CD4-positive, alpha-beta T cell treated with Interleukin-15 for 1 hour (primary cell): ENCODE measurements at places on chromosomes 5 and 9.

GRCh38 chr9:136571531-136571930 lies 25.7 kb upstream of the NOTCH1 start:
- no peak for DNase-seq

GRCh38 chr9:35172878-35173277 lies 11.1 kb downstream of the UNC13B start:
- no peak for DNase-seq

- DNase-seq = no peak
Observed at GRCh38 chr9:30507166-30507565, 1877.3 kb upstream of the ACO1 start.

DNA sequence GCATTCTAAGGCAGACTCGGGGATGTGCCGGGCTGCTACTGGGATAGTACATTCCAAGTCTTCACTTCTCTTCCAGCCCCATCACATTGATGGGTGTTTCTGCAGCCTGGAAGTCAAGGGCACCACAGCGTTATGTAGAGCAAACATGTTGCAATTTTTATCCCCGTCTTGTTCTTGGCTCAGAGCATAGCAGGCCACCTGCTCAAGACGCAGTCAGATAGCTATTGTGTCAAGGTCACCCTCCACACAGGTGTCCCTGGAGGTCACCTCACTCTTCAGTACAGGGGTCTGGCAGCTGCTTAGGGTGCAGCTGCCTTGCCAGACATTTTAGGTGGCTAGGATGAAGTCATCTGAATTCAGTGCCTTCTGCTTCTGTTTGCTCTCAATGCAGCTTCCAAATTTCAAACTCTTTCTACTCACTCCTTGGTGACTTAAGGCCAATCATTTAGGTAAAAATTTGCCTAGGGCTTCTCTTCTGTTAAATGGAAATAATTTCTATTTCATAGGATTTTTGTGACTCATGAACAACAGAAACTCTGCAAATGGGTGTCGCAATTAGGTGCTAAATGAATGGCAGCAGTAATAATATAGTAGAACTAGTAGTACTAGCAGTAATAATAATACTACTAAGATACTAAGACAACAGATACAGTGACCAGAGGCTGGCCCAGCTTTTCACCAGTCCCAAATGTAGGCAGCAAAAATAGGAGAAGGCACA lies 24.3 kb downstream of the KCNV2 start:
- no peak for DNase-seq

DNA sequence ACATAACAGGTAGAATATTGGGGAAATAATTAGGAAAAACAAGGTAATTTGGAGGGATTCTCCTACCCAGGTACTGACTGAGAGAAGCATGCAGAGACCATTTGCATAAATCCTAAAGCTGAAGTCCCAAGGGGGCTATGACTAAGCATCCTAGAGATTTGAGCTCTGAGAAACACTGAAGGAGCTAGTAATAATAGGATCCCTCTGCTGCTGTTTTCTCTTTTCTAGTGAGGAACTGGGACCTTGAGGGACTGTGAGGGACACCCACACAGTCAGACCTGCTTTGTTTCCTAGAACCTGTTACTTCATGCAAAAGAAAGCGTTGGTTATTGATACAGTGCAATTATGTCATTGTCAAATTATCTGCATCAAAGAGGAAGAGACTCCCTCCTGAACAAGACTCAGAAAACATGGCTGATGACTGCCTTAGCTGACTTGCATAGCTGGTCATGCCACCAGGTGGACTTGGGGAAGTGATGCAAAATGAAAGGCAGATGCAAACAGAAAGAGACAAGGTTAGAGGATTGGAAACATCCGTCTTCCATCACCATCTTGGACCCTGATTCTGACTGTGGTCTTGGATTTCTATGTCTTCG lies 335.4 kb downstream of the NTRK2 start:
- DNase-seq = no peak

- no peak for DNase-seq
Observed at GRCh38 chr9:74493512-74493911, 3.6 kb upstream of the RORB start.

DNA sequence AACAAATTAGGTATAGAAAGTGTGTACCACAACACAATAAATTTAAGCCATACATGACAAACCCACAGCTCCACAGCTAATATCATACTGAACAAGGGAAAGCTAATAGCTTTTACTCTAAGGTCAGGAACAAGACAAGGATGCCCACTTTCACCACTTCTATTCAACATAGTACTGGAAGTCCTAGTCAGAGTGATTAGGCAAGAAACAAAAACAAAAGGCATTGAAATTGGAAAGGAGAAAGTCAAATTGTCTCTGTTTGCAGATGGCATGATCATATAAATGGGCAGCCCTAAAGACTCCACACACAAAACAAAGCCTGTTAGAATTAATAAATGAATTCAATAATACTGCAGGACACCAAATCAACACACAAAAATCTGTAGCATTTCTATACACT lies 548.8 kb downstream of the CTNND2 start:
- DNase-seq = no peak

- DNase-seq = no peak
Observed at GRCh38 chr5:38447786-38448185, 108.7 kb downstream of the LIFR start.

DNA sequence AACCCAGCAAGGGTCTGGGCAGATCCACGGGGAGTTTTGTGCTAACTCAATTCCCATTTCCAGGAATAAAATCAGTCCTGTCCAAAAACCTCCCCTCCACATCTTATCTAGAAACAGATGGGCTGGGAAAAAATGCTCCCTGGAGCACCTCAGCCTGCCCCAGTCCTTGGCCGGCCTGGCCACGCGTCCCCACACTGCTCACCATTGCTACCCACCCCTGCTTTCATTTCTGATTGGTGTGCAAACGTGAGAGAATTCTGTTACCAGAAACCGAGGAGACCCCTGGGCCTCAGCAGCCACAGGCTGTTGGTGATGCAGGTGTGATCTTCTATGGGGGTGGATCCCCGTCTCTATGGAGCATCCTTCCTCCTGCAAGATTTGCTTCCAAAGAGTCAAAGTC lies 38.0 kb upstream of the OLFM1 start:
- no peak for DNase-seq
